Thyroid gland (tissue), 4 donors: ENCODE measurements at places on chromosomes 16 and 17.

DNA sequence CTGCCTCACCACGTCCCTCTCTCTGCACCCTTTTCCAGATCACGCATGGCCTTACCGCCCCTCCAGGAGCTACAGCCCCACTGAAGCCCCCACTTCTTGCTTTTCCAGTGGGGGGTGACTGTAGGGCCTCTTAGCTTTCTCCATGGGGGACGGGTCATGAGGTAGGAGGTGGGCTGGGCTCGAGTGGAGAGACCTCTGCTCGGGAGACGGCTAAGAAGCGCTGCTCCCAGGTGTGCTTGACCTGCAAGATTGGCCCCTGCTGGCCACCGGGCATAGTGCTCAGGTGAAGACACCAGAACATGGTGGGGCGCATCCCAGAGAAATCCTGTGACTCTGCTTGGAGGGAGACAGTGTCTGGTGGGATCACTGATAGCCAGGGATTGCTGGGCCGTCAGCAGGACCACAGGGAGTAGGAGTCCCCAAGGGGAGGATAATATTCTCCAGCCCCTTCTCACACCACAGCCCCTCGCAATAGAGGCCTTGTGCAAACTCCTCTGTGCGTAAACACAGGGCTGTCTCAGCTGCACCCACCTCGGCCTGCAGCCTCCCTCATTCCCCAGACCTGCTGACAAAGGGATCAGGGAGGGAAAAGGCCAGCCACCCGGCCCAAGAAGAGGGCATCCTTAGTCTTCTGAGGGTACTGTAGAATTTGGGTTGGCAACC, 8.9 kb upstream of the GALK1 start:
- no peak for DNase-seq

DNA sequence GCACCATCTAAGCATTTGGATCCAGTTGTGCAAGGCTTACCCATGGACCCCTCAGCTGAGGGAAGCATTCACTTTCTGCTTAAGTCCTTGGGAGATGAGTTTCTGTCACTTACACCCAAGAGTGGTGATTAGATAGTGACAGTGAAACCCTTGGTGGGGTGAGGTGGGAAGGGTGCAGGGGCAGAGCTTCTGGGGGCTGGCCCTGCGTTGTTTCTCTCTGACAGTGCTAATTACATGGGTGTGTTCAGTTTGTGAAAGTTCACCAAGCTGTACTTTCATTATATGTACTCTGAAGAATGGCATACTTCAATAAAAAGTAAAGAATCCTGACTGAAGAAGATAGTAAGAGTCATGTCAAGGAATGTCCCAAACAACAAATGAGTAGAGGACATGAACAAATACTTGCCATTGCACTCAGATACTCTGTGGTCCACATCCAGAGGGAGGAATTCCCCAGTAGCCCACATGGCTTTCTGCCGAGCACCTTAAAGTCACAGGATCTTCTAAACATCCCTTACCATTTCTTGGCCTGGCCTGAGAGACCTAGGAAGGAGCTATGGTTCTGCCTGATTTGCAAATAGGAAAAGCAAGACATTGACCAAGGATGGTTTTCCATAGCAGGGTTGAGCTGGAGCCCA, 8.4 kb downstream of the CHST6 start:
- no peak for DNase-seq

DNA sequence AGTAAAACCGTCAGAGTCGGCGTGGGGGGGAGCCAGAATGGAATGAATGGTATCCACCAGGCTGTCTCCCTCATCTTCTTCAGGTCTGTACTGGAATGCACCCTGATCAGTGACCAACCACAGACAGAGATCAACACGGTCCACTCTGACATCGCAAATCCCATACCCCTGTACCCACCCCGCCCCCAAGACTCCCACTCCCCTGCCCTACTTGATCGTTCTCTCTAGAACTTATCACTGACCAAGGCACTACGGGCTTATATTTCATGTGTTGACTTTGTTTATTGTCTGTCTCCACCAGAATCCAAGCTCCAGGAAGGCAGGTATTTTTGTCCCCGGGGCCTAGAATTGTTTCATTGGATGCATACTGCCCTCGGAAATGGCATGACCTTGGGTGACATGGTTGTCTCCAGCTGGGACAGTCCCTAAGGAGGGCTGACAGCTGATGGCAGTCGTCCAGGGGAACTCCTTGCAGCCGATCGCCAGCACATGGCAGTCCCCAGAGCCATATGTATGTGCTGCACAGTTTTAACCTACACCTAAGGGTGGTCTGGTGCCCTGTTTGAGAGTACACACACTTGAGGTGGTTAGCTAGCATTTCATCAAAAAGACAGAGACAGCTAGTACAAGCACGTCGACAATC, 526 bp upstream of the MFSD6L start:
- peak; percentile 30 for DNase-seq

GRCh38 chr16:88356727-88357199, 26.0 kb upstream of the ZNF469 start:
- DNase-seq = no peak

- no peak for DNase-seq
These were observed 21.2 kb downstream of the SMG6 start for GRCh38 chr17:2282297-2282873.

GRCh38 chr17:2183346-2183745, 120.2 kb downstream of the SMG6 start:
- no peak for DNase-seq

- DNase-seq = peak; percentile 23
These were observed 538 bp upstream of the FCSK start for GRCh38 chr16:70453892-70454221.
